IPS-NIHi11 (cell line): ENCODE measurements at places on chromosomes 12 and 14.

DNA sequence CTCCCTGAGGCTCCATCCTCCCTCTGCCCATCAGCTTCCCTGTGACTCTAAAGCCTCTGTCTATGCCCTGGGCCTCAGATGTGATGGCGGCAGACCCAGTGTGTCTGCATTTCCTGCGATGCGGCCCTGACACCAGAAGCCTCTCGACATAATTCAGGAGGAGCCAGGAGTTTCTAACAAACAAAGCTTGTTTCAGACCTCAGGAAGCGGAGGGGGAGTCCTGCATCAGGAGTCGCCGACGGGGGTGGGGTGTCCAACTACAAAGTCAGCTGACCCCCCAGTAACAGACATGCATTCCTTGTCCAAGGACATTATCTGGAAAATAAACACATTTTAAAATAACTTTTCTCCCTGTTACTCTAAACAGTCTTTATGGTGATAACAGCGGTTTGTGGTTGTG lies 167.5 kb downstream of the DPF3 start:
- DNase-seq: no peak

GRCh38 chr14:21436567-21437062 lies 19.3 kb downstream of the CHD8 start:
- no peak for DNase-seq

DNA sequence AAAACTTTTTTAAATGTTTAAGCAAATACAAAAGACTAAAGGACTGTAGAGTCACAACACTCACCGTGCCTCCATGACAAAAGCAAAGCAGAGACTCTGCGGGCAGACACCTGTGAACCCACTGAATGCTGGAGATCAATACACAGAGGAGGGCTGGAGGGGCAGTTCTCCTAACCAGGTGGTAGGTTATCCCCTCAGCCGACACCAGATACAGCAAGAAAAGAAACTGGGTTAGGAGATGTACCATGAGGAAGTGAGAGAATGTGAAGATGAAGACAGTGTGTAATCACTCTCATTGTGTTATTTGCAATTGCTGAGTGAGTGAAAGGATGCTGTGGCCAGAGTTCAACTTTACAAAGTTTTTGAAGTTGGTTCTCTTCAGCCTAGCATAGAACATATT lies 480.3 kb downstream of the BCL11B start:
- no peak for DNase-seq

- DNase-seq: no peak
Measured at GRCh38 chr12:123659996-123660727, 10.8 kb upstream of the TCTN2 start.

DNA sequence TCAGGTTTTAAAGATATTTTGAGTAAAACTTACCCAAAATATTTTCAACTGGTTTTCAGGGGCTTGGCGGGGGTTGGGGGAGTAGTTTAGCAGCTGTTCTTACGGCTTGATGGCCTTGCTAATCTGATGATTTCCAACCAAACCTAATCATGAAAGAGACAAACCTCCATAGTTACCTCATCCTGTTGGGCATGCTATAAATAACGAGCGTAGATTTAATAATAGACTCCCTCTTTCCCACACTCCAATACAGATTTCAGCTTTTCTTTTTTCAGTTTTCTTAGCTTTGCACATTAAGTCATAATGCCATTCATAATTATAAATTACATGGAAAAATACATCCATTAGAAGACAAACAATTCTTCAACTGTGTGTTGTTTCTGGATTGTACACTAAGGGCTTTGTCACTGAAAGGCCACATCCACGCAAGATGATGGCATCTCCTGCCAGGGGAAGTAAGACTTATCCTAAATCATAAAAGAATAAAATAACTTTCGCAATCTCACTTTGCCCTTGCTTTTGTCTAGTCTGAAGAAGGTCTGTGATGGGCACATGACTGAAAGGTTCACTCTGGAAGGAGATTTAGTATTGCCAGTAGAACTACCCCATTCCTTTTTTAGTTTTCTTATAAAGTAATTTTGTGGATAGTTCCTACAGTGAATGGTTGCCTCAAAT lies 23.2 kb downstream of the ITPR2 start:
- DNase-seq: no peak

- no peak for DNase-seq
Measured at GRCh38 chr14:52352569-52352968, 38.5 kb downstream of the PTGER2 start.

- no peak for DNase-seq
Measured at GRCh38 chr12:44286821-44287505, 451.1 kb downstream of the TMEM117 start.

DNA sequence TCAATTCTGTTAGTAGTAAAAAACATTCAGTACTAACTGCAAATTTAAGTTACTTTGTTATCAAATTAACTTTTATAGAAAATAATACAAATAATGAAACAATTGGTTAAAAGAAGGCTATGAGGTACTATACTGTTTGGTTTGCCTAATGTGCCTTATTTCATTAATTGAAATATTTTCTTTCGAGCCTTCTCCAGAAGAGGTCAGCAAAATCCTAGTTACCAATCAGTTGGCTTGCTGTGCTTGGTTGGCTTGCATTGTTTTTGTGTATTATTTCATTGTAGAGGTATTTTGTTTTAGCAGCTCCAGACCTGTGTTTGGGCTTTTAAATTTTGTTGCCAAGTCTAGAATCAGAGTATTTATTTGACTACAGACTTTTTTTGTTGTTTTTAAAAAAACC lies 68.5 kb downstream of the AEBP2 start:
- DNase-seq: no peak

DNA sequence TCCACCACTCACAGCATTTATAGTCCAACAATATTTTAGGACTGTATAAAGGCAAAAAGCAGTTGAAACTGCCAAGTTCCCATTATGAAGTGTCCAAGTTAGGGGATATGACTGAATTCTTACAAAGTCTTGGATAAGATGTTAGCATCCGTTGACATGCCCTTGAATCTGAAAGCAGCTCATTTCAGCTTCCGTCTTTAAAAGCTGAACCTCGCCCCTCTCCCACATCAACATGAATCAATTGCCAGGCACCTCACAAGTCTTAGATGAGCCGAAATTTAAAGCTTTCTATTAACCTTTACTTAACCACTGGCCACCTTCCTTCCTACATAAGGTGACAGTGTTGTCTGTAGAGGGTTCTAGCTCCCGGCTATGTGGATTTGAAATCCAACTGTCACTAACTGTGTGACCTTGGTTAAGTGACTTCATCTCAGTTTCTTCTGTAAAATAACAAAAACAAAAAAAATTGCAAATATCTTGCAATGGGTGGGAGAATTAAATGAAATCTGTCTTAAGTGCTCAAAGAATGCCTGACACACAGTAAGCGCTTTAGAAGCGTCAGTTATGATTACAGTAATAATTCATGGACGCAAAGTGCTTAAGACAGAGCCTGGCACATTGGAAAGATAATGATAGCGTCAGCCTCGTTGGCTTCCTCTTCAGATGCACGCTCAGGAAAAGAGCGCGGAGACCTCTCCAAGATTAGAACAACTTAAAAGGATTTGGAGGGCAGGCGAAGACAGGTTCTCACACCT lies 1.2 kb downstream of the PPP1CC start:
- DNase-seq: no peak

DNA sequence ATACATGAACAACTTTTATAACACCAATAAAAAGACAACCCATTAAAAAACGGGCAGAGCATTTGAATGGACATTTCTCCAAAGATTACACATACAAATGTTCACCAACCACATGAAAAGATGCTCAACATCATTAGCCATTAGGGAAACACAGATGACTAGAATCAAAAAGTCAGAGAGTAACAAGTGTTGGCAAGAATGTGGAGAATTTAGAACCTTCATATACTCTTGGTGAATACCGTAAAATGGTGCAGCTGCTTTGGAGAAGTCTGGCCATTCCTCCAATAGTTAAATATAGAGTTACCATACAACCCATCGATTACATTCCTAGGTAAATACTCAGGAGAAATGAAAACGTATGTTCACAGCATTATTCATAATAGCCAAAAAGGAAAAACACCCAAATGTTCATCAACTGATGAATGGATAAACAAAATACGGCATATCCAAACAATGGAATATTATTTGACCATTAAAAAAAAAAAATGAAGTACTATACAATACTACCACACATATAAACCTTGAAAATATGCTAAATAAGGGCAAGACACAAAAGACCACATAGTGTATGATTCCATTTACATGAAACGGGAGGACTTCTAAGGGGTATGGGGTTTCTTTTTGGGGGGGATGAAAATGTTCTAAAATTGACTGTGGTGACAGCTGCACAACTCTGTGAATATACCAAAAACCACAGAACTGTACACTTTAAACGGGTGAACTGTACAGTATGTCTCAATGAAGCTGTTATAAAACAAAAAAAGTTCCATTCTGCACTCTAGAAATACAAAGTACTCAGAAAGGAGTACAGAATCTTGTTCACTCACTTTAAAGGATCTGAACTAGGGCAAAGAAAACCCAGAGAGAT lies 3.2 kb downstream of the CORO1C start:
- DNase-seq: no peak

DNA sequence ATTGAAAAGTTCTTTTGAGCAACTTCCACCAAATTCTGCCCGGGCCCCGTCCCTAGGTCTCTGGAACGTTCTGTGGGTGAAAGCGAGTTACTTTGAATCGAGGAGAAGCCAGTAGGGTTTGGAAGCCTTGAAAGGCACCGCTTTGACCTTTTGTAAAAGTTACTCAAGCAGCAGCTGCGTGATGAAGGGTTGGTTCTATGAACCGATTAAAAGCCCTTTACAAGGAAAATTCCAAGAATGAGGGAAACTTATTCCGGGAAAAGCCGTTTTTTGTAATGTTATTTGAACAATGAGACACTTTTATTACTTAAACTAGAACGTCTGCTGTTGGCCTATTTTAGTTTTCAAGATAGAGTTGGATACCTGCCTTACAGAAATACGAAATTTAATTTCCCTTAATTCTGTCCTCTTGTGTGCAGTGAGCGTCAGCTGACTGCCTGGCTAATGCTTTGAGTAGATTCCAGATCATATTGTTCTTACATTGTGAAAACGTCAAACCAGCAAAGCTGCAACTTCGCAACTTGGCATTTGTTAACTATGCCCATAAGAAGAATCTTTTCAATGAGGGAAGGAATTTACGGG lies 906 bp downstream of the LARP4 start:
- DNase-seq: no peak

DNA sequence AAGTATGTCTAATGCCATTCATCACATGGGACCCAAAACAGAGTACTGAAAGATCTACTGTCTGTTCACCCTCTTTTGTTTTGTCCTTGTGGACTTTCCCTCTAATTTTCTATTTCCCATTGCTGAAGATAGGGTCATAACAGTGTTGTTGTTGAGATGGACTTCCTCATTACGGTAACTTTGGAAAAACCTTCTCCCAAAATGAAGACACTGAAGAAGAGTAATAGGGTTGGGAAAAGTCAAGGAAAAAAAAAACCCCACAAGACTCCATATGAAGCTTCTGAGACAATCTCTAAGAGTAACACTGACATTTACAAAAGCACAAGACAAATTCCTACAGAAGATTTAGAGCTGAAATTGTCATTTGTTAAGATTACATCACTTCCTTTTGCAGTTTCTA lies 36.7 kb downstream of the EXOC5 start:
- DNase-seq: no peak

DNA sequence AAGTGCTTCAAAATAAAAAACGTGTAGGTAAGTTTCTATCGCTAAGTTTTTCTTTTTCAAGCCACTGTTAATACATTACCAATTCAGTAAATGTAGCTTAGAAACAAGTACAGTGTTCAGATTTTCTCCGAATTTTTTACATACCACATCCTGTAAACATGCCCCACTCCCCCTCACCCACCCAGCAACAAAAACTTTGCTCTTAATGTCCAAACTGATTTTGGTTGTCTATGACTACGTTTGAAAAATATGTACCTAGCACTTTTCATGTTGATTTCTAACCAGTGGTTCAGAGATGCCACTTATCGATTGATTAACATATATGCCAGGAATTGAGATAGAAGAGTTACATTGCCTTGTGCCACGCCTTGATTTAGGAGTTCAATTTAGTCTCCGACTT lies 663 bp upstream of the LIN7A start:
- no peak for DNase-seq

- peak; percentile 49 for DNase-seq
Measured at GRCh38 chr14:60350366-60350720, 101.3 kb downstream of the PPM1A start.

GRCh38 chr14:54025661-54026060 lies 69.0 kb upstream of the BMP4 start:
- no peak for DNase-seq

DNA sequence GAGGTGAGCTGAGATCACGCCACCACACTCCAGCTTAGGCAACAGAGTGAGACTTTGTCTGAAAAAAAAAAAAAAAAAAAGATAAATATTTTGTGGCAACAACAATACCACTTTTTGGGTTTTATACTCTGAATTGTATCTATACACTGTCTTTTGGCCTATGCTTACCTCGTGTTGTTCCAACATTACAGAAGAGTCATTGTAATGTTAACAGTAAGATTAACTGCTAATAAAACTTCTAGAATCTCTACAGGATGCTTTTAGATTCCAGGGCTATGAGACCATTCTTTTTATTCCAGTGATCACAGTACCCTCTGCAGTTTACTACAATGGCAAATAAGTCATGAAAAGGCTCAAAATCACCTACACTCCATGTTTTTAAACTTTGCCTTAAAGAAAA lies 11.6 kb downstream of the IFT81 start:
- DNase-seq: no peak

- DNase-seq: peak; percentile 39
Measured at GRCh38 chr12:14950982-14951746, 10.2 kb downstream of the ARHGDIB start.

- no peak for DNase-seq
Measured at GRCh38 chr12:131091413-131091975, 137.8 kb downstream of the ADGRD1 start.

DNA sequence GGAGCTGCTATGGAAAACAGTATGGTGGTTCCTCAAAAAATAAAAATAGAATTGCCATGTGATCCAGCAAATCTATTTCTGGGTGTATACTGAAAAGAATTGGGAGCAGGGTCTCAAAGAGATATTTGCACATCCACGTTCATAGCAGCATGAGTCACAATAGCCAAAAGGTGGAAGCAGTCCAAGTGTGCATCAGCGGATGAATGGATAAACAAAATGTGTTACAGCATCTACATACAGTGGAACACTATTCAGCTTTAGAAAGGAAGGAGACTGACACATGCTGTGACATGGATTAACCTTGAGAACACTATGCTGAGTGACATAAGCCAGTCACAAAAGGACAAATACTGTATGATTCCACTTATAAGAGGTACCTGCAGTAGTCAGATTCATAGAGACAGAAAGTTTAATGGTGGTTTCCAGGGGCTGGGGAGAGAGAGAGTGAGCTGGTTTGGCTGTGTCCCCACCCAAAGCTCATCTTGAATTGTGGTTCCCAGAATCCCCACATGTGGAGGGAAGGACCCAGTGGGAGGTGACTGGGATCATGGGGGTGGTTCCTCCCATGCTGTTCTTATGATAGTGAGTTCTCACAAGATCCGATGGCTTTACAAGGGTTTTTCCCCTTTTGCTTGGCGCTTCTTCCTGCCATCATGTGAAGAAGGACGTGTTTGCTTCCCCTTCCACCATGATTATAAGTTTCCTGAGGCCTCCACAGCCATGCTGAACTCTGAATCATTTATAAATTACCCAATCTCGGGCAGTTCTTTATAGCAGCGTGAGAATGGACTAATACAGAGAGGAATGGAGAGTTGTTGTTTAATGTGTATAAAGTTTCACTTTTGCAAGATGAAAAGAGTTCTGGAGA lies 17.6 kb upstream of the TBC1D30 start:
- no peak for DNase-seq
